ENCODE measurements at places on chromosomes 3 and 15.

- no peak for DNase-seq
These were observed 45.0 kb downstream of the FAIM start for GRCh38 chr3:138653567-138653966.

GRCh38 chr3:195180490-195181112, 90.4 kb downstream of the XXYLT1 start:
- DNase-seq: no peak

DNA sequence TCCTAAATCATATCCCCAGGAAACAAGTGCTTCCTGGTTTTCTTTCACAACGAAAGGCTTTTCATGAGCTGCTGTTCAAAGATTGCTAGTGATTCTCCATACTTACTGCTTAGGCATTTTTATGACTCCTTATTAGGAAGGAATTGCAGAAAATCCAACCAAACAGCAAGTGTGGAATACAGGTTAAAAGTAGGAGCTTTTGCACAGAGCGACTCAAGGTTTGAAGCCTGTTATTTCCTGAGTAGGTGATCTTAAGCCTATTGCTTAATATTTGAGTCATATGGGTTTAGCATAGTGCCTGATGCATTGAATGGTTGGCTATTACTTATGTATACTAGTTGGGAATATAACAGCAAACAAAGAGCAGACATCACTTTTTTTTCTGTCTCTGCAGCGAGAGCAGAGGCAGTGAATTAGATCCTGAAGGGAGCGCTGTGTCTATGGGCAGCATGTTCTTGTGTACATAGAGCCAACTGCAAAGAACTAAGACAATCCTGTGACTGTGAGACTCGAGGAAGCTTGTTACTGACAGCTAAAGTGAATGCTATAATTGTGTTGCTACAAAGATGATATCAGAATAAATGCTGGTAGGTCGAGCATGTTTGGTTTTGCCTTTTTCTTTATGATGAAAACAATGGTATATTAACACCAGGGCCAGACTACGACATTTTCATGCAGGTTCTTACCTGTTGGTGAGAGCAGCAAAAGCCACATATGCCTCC, 6.3 kb downstream of the TM4SF1 start:
- DNase-seq: no peak

GRCh38 chr3:11640009-11640673, 3.6 kb downstream of the VGLL4 start:
- no peak for DNase-seq

- no peak for DNase-seq
These were observed 235.3 kb downstream of the ARRDC4 start for GRCh38 chr15:98195796-98196195.

- no peak for DNase-seq
These were observed 107.4 kb downstream of the P2RY1 start for GRCh38 chr3:152942366-152942765.

- no peak for DNase-seq
These were observed 336.7 kb upstream of the ZNF717 start for GRCh38 chr3:76122007-76122406.

DNA sequence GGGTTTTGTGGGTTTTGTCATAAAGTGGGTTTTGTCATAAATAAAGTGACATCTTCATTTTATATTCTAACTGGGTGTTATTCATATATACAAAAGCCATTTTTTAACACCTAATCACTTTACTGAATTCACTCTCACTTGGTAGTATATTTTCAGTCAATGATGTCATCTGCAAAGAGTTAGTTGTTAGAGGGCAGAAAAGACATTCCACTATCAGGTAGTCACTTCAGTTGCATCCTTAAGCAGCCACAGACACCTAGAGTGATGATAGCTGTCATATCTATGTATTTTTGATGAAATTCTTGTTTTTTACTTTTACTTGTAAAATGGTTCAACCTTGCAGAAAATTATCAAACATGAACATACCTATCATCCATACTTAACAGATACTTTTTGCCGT, 89.0 kb downstream of the DHX36 start:
- no peak for DNase-seq

DNA sequence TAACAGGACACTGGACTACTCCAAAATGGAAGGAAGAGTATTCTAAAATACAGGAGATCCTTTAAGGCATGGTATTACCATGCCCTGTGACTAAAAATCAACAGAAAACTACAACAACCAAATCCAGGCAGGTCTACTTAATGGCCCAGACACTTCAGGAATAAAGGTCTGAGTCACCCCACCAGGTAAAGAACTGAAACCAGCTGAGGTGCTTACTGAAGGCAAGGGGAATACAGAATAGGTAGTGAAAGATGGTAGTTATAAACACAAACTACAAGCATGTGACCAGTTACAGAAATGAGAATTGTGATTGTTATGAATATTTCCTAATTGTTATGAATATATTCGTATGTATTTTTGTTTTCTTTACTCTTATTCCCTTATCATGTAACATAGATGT, 13.4 kb downstream of the IFT57 start:
- DNase-seq: no peak

DNA sequence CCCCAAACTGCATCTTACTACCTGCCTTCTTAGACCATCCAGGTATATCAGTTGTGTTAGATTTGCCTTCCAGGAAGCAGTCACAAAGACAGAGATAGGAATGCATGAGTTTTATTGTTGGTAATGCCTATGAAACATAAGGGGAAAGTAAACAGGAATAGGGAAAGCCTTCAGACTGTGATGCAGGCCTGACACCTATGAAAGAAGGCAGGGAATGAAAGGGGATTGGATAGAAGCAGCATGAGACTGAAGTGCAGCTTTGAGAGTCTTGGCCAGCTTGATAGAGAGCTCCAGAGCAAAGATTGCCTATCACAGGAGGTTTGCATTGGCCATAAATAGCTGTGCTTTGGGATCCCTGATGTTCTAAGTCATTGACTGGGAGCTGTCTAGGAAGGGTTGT, 15.9 kb upstream of the HHLA2 start:
- DNase-seq: no peak

- no peak for DNase-seq
These were observed 31.3 kb upstream of the RAB6B start for GRCh38 chr3:133926736-133927539.

GRCh38 chr3:16468336-16469098, 45.0 kb downstream of the RFTN1 start:
- no peak for DNase-seq

- no peak for DNase-seq
These were observed 366.0 kb downstream of the PTPRG start for GRCh38 chr3:61927332-61927731.

DNA sequence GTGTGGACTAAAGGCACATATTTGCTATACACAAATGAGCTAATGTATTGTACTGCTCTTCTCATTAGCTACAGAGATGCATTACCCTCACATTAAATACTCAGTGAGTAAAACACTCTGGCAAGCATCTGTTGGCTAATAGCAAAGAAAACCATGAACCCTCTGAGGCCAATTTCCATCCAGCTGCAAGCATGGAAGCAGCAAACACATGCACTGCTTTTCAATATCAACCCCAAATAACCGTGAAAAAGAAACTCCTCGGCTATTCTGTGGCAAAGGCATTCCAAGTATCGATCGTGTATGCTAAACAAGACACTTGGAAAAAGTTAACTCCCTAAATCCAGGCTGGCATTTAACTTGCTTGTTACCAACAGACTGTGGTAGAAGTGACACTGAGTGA, 67.0 kb downstream of the PEAK1 start:
- no peak for DNase-seq

DNA sequence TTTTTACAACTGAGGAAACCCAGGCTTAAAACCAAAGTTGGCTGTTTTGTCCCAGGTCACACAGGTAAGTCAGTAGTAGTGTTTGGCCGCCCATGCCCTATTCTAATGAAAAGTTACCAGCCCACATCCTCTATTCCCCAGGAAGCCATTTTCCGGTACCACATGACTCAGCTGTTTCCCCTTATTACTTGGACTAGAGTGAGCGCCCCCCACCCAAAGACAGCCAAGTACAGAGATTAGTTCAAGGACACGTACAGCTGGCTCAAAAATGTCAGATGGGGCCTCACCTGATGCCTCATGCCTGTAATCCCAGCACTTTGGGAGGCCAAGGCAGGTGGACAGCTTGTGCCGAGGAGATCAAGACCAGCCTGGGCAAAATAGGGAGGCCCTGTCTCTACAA, 8.5 kb upstream of the KLHL6 start:
- no peak for DNase-seq

DNA sequence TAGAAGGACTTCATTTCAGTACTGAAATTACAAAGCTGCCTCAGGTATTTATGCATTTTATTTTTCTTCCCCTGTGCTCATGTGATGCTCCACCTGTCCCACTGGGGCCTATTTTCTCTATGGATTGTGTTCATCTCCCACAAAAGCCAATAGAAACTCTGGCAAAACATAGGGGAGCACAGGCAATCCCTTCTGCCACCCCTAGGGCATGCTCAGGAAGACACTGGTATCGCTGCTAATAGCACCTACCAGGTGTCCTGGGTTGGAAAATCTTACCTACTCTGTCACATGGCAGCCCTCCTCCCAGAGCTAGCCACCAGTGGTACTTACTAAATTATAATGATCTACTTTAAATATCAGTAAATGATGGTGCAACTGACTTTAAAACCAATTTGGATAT, 427.4 kb downstream of the FGF12 start:
- DNase-seq: no peak

- DNase-seq: no peak
These were observed 90.5 kb upstream of the MYRIP start for GRCh38 chr3:39718674-39719595.
